Thyroid gland (tissue), 4 donors: ENCODE measurements at places on chromosomes 1 and 21.

- DNase-seq = no peak
Observed at GRCh38 chr1:18947570-18947969, 8.9 kb downstream of the IFFO2 start.

GRCh38 chr1:230026139-230026538 is 40.9 kb upstream of the GALNT2 start:
- DNase-seq = no peak

DNA sequence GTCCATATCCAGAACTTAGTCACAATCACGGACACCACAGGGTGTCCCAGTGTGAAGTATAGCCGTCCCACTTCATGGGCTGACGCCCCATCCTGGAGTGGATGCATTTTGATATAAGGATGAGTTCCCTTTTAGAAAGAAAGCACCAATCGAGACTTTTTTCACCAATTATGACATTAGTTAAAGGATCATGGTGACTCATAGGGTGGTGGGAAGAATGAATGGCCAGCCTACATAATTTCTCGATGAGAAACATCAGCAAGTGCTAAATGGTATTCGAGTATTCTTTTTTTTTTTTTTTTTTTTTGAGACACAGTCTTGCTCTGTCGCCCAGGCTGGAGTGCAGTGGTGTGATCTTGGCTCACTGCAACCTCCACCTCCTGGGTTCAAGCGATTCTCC is 38.5 kb upstream of the USP1 start:
- DNase-seq = no peak

DNA sequence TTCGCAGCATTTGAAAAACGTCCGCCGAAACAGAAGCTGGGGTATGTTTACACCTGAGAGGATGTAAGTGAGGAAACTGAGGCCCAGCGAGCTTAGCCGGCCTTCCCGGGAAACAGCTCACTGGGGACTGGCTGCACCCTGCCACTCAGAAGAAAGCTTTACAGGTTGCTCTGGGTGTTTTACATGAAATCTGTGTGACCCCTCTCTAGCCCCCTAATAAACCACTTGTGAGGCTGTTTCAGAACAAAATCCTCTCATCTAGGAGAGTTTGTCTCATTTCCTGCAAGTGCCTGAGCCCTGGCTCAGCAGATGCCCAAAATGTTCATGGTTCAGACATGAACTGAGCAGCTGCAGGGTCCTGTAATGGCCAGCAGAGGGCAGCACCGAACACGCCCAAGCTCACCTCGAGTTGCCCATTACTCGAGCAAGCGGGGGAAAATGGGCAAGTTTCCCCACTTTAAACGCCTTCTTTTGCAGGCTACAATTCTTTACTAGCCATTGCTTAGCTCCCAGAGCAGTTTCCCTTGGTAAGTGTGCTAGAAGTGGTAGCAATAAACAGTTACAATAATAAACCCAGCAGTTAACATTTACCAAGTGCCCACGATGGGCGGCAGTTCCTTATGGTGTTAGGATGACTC is 76.4 kb downstream of the FHAD1 start:
- DNase-seq = peak; percentile 78

DNA sequence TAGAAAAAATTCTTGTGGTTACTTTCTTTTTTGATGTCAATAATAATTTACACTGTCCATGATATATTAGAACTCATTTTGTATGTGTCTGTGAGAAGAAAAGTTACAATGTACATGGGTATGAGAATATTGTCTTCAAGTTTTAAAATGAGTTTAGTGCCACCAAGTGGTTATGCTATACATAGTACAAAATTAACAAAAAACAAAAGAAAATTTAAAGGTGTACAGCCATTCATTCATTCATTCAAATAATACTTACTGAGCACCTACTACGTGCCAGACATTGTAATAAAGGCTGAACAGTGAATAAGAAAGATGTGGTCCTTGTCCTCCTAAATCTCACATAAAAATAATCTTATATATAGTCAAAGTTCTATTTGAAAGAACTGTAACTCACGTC is 27.7 kb downstream of the UCHL5 start:
- no peak for DNase-seq

- DNase-seq = no peak
Observed at GRCh38 chr1:227937838-227938145, 9.9 kb downstream of the WNT9A start.

DNA sequence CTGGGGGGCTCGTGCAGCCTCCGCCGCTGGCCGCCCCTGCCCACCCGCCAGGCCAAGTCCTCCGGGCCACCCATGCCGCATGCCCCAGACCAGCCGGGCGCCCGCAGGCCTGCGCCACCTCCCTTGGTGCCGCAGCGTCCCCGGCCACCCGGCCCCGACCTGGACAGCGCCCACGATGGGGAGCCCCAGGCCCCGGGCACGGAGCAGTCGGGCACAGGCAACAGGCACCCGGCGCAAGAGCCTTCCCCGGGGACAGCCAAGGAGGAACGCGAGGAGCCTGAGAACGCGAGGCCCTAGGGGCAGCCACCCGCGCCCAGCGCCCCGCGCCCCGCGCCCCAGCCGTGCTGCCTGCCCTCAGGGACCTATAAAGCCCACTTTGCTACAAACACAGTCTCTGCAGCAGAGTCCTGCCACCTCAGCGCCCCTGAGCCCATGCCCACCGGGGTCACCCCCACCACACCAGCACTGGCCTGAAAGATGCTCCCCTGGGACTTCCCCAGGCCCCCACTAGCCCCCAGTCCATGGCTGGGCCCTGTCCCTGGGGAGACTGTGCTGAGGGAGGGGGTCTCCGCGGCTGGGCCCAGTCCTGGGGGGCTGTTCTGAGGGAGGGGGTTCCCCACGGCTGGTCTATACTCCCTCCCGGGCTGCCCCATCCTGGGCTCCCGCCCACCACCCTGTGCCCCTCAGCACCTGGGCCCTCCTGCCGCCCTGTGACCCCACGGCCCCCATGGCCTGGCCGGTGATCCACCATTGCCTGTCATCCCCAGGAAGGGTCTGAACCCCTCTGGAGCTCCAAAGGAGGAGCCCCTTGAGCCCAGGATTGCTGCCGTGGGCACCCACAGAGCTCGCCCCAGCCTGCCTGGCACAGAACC is 8.6 kb downstream of the TNFRSF18 start:
- no peak for DNase-seq

DNA sequence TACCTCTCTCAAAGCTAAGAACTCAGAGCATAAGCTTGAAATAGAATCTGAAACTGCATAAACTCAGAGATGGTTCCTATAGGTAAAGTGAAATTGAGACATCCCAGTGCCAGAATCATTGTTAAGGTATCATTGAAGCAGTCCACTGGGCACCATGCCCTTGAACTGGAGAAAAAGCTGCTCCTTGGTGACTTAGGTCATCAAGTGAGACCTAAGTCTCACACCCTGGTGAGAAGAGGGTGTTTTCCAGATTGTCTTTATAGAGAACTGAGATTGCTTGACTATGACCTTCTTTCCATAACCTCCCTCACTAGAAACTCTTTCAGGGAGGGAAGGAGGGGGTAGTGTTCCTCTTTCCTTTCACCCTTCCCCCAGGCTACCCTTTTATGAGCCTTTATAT is 9.4 kb upstream of the ATP6V1G3 start:
- no peak for DNase-seq

DNA sequence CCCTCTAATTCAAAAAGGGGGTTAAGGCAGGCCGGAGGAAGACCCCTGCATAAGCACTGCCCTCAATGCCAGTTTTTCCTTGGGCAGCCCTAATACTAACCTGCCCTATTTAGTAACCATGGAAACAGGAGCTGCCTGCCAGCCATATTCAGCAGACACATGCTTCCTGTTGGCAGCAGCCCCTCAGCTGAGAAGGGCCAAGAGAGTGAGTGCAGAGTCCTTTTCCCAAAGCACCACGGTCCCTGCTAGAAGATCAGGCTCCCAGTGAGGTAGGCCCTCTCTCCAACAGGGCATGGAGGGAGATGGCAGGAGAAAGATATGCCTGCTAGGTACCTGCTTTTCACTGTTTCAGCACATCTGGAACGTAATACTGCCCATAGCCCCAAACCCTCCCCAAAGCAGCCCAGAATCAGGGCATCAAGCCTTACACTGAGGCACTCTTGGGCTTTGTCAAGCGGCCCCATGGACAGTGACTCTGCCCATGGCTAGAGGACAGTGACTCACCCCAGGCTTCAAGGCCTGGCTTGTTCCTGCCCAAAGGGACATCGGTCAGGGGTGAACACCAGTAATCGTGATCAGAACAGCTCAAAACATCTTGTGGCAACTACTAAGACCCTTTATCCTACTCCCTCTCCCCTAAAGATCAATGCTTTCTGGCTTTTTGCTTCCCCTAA is 64.5 kb downstream of the BCAR3 start:
- peak; percentile 44 for DNase-seq

DNA sequence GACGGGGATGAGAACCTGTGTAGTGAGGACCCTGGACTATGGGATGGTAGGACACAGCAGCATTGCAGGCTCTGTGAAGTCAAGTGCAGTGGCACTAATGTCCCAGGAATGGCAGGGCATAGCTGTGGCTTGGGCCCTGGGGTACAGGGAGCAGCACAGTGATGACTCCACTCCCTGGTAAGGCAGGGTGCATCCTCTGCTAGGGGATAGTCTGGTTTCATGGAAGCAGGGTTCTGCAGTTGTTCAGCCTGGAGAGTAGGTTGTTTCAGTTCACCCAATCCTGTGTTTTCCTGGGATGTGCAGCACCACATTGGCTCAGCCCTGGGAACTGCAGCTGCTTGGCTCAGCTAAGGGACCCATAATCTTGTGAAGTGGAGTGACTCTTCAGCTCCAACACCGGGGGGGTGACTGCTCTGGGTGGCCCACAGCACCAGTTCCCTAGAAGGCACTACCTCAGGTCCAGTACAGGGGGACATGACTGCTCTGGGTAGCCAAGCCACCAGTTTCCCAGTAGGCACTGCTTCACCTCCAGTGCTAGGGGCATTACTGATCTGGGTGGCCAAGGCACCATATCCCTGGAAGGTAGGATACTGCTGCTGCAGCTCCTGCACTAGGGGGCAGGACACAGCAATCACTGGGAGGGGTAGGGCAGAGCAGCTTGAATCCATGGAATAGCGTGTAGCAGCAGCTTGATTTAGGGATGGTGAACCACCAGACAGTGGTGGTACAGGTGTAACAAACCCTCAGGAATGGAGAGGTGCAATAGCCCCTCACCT is 15.3 kb upstream of the C1orf185 start:
- DNase-seq = no peak

- no peak for DNase-seq
Observed at GRCh38 chr1:1165485-1165884, 8.2 kb upstream of the TTLL10 start.

DNA sequence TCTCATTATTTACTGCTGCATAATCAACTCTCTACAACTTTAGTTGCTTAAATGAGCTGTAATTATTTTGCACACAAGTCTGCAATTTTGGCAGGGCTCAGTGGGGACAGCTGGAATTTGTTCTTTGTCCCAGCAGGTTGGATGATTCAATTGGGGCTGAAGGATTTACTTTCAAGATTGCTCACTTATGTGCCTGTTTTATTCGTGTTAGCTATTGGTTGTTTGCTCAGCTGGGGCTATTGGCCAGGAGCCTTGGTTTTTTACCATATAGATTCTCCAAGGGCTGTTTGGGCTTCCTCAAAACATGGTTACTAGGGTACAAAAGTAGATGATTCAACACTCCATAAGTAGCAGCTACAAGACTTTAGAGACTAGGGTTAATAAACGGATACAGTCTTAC is 13.4 kb downstream of the OR10R2 start:
- DNase-seq = no peak

- DNase-seq = no peak
Observed at GRCh38 chr1:160166166-160166868, 14.9 kb downstream of the ATP1A4 start.

DNA sequence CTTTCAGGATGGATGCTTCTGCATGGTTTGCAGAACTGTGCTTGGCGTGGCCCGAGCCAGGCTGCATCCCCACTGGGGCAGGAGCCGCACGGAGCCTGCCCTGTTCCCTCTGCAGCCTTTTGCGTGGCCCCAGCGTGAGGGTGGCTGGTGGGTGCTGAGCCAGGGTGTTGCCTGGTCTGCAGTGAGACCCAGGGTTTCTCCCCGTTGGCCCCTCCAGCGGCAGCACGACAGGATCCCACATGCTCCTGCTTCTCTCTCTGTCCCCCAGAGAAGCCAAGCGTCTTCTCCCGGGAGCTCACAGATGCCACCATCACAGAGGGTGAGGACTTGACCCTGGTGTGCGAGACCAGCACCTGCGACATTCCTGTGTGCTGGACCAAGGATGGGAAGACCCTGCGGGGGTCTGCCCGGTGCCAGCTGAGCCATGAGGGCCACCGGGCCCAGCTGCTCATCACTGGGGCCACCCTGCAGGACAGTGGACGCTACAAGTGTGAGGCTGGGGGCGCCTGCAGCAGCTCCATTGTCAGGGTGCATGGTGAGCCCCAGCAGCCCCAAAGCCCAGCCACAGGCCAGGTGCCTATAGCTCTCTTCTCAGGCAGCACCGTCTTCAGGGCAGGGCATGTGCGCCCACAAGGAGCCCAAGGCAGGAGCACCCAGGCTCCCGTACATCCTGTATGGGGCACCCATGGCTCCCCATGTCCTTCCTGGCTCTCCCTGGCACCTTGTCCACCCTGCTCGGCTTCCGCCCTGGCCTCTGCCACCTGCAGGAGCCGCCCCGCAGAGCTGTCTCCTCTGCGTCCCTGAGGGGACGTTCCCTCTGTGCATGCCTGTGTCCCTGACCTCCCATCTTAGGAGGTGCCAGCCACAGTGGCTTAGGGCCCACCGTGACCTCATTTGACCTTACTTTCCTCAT is 78.9 kb downstream of the OBSCN start:
- no peak for DNase-seq

GRCh38 chr1:227927971-227928741 is 19.6 kb downstream of the WNT9A start:
- DNase-seq = no peak

- DNase-seq = no peak
Observed at GRCh38 chr1:33818071-33818470, 45.8 kb upstream of the HMGB4 start.

- DNase-seq = no peak
Observed at GRCh38 chr1:202752774-202753173, 42.5 kb upstream of the SYT2 start.

- no peak for DNase-seq
Observed at GRCh38 chr1:201466492-201466891, 2.5 kb downstream of the PHLDA3 start.

- no peak for DNase-seq
Observed at GRCh38 chr1:47819574-47819888, 177.7 kb downstream of the TRABD2B start.

DNA sequence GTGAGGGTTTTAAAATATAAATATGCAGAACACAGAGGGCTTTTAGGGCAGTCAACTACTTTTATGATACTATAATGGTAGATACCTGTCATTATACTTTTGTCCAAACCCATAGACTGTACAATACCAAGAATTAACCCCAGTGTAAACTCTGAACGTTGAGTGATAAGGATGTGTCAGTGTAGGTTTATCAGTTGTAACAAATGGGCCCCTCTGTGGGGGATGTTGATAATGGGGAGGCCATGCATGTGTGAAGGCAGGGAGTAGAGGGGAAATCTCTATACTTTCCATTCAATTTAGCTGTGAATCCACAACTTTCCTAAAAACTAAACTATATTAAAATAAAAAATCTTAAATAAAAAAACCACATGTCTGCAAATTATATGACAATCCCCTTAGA is 193.5 kb upstream of the CAMK1G start:
- DNase-seq = no peak

- no peak for DNase-seq
Observed at GRCh38 chr21:37454869-37455503, 88.4 kb downstream of the DYRK1A start.
